ENCODE measurements at places on chromosomes 16 and 17.

GRCh38 chr17:15051933-15052332 lies 213.2 kb downstream of the PMP22 start:
- no peak for DNase-seq

DNA sequence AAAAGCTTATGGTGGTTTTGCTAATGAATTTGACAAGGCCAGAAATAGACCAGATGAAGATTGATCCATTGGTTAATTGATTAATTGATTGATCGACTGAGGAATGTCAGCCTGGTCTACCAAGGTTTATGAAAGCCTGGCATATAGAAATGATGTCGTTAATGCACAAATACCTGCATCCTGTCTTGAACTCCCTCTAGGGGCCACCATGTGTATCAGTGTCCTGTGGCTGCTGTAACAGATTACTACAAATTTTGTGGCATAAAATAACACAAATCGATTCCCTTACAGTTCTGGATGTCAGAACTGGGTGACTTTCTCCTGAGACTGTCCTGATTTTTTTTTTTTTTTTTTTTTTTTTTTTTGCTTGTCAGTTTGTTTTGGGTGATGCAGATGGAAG lies 553.2 kb downstream of the MAF start:
- no peak for DNase-seq

DNA sequence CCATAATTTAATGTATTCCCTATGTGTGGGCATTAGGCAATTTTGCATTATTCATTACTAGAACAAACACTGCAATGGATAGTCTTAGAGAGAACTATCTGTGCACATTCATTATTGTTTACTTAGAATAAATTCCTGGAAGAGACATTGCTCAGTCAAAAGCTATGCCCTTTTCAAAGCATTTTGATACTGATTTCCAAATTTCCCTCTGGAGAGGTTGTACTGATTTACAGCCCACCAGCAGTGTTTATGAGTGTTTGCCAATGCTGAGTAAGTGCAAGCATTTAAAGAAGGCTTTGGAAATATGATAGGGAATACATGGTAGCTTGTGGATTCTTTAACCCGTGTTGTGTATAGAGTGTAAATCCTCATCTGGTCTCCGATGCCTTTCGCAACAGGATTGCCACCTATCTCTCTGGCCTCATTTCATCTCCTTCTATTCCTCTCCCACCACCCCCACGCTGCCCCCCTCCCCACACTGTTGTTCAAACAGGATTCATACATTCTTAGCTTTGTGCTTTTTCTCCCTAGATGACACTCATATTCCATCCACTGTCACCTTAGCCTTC lies 33.4 kb upstream of the MMD start:
- DNase-seq, result no peak

DNA sequence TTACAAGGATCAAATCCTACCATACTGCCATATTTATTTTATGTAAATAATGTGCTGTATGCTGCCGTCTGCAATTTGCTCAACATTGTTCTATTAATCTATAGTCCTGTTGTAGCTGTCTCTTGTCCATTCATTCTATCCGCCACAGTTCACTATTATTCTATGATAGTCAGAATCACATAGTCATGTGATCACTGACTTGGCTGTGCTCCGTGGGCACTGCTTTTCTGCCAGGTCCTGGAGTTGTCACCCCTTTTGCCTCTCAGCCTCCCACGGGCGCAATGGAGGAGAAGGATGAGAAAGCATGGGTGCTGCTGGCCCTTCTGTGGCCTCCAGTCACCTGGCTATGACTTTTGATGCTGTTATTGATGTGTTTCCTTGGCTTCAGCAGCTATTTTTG lies 37.3 kb upstream of the ANKFY1 start:
- no peak for DNase-seq

- no peak for DNase-seq
These were observed 19.8 kb upstream of the NTN1 start for GRCh38 chr17:9001559-9001958.

DNA sequence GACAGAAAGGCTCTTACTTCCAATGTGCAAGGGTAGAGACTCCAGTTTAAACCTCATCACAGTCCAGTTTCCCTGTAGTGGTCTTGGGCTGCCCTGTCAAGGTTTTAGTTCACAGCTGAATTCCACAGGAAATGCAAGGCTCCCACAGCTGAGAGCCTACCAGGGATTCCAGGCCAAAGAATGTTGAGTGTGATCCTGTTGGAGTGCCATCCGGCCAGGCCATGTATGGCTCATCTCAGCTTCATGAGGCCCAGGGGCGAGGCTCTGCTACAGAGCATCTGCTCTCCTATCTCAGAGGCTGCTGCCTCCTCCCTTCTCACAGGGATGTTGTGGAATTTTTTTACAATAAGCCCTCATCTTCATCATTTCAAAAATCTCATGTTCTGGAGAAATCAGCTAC lies 239.8 kb upstream of the CCL2 start:
- no peak for DNase-seq

DNA sequence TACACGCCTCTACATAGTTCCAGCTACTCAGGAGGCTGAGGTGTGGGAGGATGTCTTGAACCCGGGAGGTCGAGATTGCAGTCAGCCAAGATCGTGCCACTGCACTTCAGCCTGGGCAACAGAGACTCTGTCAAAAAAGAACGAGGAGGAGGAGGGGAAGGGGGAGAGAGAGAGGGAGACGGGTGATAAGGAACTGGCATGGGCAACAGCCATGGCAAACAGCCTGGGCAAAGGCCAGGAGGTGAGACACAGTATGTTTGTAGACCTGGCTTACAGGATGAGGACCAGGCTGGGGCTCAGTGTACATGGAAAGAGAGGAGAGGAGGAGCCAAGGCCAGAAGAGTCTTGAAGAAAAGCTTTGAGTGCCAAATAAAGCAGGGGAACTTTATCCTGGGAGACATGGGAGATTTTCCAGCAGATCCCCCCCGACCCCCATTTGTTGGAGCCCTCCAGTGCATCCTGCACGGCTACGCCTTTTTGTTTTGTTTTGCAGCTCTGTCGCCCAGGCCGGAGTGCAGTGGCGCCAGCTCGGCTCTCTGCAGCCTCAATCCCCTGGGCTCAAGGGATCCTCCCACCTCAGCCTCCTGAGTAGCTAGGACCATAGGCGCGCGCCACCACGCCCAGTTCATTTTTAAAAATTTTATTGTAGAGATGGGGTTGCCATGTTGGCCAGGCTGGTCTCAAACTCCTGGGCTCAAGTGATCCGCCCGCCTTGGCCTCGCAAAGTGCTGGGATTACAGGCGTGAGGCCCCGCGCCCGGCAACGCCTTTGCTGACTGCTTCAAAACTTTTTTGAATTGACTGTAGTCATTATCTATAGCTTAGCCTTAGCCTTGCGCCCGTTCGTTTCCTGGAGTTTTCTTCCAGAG lies 1.3 kb upstream of the ALKBH5 start:
- DNase-seq, result no peak

DNA sequence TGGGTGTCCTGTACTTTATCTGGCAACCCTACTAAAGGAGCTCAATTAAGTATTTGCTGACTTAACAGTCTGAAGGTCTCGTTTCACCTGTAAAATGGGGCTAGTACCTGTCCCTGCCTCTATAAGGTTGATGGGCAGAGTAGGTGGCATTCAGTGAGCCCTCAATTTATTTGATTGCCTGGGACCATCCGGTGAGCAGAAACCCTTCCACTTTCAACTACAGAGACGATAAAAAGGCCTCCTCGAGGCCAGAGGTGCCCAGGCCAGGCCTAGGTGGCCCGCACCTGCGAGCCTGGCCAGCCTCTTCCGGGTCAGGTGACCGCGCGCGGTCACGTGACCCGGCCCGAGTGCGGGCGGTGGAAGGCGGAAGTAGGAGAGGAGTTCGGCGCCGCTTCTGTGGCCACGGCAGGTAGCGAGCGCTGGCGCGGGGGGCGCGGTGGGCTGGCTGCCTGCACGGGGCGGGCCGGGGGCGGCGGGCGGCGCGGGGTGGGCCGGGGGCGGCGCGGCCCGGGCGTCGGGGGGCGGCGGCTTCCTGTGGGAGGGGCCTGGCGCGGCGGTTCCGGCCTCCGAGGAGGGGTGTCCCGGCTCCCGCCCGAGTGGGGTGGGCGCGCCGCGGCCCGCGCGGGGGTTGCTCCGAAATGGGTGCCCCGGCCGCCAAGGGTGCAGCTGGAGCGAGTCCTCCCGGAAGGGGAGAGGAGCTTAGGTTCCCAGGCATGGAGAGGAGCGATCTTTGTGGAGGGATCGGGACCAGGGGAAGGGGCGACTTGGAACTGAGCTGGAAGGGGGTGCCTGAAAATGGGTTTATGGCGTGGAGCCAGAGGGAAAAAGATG lies at the start of gene WWP2:
Gene WWP2 (plus strand): TSS at position 350 of the 831 bp plus-strand sequence. CDS start 24,679 bp downstream, outside the sequence.
- DNase-seq, result no peak

- no peak for DNase-seq
These were observed 9.7 kb downstream of the SMARCE1 start for GRCh38 chr17:40637931-40638330.

- no peak for DNase-seq
These were observed 157.1 kb upstream of the C16orf82 start for GRCh38 chr16:26909623-26910022.

DNA sequence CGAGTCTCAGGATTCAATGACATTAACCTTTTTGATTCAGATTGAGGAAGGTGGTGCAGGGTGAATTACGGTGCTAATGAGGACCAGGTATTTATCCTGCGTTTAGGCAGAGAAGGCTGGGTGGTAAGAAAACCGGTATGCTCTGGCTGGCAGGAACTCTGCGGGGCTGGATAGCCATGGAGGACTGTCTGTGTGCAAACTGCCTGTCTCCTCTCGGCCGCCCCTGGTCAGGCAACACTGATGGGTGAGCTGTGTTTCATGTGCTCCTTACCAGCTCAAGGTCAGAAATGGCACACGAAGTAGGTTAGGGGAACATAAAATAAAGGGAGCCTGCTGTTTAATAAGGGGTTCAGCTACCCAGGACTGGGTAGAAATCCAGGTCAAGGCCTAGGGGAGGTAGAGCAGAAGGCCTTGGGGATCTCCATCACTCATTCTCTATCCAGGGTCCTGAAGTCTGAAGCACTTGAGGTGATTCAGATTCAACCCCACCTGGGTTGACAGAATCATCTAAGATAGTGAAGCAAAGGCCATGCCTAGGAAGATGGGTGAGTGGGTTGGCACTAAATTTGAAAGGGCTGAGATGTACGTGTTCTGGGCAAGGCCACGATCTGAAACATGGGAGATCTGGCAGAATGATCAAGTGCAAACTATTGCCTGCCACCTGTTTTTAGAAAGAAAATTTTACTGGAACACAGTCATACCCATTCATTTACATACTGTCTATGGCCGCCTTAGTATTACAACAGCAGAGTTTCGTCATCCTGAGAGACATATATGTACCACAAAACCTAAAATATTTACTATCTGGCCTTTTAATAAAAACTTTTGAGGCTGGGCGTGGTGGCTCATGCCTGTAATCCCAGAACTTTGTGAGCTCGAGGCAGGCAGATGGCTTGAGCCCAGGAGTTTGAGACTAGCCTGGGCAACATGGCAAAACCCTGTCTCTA lies 292.5 kb downstream of the XYLT1 start:
- DNase-seq, result no peak
